ENCODE measurements at places on chromosomes 12 and 14.
A peak's percentile ranks its signal among the peaks of the same experiment; 100 is the strongest.

- DNase-seq, result no peak
Measured at GRCh38 chr12:15830538-15830937, 41.4 kb upstream of the EPS8 start.

GRCh38 chr12:59780605-59781135, 184.8 kb downstream of the SLC16A7 start:
- DNase-seq, result peak; percentile 13

GRCh38 chr14:29858299-29858698, 69.3 kb downstream of the PRKD1 start:
- DNase-seq, result no peak

DNA sequence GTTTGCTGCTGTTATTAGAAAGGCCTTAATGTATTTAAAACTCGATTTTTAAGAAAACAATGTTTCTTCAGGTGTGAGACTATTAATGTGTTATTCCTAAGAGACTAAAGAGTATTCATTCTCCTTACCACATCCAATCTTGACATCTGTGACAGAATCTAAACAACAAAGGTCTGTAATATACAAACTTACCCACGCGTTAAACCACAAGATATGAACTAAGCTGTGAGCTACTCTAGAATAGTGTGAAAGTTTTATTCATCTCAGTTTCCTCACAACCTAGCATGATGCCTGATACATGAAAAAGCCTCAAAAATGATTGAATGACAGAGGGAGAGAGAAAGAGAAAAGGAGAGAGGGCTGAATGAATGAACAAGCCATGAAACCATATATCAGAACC, 117.3 kb upstream of the COCH start:
- DNase-seq, result no peak

DNA sequence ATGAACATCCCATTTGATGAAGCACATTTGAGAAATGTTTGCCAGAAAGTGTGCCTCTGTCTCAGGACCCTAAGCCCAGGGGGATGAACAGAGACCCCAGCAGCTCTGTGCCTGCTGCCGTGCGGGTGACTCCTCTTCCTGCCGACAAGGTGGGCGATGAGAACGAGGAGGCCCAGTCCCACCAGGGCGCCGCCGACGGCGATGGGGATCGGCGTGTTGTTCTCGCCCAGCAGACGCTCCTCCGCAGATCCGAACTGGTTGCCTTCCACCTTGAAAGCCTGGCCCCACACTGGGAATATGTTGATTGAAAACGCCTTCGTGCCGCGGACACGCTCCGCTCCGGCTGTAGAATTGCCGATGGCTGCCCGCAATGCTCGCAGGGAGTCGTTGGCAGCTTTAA, 44.1 kb downstream of the LRTM2 start:
- no peak for DNase-seq

GRCh38 chr12:76820888-76821482, 57.1 kb downstream of the ZDHHC17 start:
- no peak for DNase-seq

DNA sequence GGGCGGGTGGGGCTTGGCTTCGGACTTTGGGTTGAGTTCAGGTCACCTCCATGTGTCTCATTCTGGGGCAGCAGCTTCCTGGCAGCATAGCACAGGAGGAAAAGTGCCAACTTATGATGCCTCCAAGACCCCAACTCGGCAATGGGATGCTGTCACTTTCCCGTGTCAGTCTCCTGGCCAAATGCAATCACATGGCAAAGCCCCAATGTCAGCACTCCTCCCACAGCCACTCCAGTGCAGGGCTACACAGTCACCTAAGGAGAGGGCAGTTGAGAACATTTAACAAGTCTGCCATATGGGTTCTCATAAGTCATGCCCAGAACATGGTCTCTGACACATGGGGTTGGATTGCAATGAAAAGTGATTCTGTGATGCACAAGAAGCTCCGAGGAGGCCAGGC, 26.7 kb downstream of the ELK3 start:
- DNase-seq, result no peak

- DNase-seq, result no peak
Measured at GRCh38 chr12:116299665-116300328, 22.3 kb upstream of the MED13L start.

DNA sequence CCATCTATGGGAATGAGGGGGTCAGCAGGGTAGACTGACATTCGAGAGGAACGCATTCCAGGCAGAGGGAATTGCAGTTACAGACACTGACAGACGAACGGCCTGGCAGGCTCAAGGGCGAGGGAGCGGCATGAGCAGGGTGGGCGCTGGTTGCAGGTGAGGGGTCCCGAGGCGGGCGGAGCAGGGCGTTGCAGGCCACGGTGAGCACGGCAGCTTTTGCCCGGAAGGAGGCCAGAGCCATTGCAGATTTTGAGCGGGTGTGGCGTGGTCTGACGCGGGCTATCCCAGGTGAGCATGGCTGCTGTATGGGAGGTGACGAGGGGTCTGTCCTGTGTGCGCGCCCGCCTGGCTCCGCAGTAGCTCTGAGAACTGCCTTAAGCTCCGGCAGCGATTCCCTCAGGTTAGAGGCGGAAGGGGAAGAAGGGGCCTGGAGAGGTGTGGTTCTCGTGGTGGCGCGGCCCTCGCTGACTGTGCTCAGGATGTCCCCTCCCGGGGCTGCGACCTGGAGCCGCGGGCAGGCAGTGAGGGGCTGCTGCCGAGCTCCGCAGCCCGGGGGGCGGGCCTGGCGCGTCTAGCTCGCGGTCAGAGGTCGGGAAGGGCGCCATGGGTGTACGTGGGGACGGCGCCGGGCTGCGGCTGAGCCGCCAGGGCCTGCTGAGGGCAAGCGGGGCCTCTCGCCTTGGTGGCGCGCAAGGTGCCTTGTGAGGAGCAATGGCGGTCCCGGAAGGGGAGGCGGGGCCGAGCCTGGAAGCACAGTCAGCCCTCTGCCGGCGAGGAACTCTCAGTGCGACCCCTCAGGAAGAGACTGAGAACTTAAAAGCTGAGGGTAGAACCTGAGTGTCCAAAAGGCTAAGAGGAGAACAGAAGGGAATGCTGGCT, 177.1 kb downstream of the CACNA1C start:
- no peak for DNase-seq

DNA sequence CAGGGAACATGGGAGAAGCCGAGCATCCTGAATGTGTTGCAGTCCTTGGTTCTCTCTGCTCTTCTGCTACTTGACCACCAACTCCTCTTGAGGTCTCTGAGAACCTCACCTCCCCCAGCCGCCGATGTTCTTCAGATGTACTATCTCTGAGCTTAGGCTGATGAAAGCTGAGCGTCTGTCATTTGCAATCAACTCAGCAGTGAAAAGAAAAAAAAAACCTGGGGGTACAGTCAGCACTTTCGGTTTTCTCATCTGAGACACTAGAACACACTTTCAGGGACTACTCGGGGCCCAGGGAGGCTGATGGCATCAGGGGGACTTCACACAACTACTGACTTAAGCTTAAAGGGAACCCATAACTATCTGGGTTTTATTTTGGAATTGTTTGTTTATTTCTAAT, 9.6 kb upstream of the FLVCR2 start:
- no peak for DNase-seq

GRCh38 chr14:104816616-104816884, 15.6 kb downstream of the ZBTB42 start:
- no peak for DNase-seq

GRCh38 chr12:68675101-68675842, 11.5 kb upstream of the NUP107 start:
- DNase-seq, result peak; percentile 89

DNA sequence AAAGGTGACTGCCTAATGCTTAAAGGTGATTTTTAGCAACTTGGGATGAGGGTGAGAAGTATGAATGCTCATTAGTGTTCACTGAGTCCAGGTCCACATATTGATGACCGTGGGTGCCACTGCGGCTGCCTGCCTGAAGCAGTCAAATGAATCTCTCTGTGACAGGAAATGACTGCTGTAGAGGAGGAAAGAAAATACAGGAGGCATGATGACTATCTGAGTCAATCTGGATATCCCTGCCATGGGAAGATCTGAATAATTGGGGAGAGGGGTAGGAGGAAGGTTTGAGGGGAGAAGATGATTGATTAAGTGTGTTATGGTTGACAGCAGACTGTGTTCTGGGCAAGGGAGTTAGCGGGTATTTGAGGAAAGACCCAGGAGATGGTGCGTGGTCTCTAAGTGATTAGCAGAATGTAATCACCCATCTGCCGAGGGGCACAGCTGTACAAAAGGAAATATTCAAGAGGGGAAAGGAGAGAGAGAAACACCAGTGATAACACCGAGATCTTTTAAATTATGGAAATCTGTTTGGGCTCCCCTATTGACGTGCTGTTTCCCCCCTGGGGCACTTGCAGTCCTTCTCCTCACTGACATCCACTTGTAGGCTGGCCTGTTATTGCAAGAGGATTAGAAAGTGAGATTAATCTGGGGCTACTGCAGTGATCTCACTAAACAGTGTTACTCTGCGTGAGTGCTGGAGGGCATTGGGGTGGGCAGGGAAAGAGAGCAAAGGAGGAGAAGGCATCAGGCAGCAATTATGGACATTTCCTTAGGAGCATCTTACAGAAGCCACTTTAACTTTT, 97.7 kb downstream of the AKAP6 start:
- DNase-seq, result no peak

- DNase-seq, result no peak
Measured at GRCh38 chr14:54706769-54707168, 139.8 kb downstream of the SAMD4A start.

GRCh38 chr12:116442946-116443345, 116.2 kb upstream of the MAP1LC3B2 start:
- DNase-seq, result no peak

GRCh38 chr14:67500981-67501380, 12.5 kb upstream of the TMEM229B start:
- DNase-seq, result no peak

DNA sequence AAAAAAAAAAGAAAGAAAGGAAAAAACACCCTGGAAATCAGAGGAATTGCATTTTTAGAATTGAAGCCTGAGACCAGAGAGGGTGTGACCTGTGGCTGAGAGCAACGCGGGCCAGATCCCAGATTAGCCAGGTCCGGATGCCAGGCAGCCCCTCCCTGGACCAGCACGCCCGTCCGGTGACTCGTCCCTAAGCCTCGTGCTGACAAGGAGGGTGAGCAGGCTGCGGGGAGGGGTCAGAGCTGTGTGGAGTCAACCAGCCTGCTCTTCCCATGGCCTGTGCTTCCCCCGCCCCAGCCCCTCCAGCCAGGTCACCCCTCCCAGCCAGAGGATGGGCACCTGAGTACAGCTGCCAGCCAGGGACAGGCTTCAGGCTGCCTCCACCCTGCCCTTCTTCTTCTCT, 4.2 kb upstream of the KLC1 start:
- no peak for DNase-seq

GRCh38 chr14:51546603-51547258, 105.0 kb upstream of the FRMD6 start:
- no peak for DNase-seq

DNA sequence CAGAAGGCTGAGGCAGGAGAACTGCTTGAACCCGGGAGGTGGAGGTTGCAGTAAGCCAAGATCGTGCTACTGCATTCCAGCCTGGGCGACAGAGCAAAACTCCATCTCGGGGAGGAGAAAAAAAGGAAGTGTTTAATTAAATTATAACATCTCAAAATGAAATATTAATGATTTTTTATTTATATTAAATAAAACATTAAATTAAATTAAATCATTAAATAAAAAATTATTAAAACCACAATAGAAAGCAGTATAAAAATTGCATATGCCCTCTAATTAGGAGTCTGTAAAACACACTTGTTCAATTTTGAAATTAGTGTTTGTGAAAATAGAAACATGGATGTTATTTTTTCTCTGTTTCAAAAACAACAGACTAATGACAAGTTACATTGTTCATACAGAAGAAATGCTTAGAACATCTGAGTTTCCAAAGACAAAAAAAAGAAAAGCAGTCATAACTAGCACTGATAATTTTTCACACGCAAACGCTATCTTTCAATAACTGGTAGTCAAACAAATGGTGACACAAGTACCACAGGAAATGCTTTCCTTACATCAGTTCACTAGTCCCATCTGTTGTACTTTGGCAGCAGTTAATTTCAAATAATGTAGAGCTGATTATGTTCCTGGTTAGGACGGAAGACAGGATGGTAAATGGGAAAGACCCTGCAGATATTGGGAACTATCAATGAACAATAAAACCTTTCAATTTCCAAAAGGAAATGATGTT, 54.9 kb downstream of the HECTD4 start:
- DNase-seq, result no peak
